Muscle of arm (tissue), 14 donors: ENCODE measurements at places on chromosomes 6 and 20.

DNA sequence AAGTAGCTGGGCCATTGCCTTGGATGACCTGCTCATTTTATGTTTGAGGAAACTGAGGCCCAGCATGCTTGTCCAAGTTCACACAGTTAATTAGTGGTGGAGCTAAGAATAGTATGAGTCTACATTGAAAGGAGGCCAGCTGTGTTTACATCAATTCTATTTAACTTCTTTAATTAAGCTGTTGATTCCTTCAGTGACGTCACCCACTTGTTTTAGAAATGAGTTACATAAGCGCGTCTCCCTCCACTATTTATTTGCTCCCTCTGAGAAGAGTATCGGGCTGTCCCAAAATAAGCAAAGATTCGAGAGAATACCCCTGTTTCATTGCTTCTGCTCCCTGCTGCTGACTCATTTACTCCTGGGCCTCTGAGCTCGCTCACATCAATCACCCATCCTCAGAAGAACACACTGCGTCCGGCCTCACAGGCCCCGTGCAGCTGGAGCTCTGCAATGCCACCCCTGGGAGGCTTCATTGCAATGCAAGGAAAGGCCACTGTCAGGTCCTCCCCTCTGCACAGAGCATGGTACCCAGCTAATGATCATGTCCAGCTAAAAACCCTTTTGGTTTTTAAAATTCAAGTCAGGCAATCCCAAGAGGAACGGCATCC is 74.8 kb upstream of the BMP2 start:
- DNase-seq, result no peak

DNA sequence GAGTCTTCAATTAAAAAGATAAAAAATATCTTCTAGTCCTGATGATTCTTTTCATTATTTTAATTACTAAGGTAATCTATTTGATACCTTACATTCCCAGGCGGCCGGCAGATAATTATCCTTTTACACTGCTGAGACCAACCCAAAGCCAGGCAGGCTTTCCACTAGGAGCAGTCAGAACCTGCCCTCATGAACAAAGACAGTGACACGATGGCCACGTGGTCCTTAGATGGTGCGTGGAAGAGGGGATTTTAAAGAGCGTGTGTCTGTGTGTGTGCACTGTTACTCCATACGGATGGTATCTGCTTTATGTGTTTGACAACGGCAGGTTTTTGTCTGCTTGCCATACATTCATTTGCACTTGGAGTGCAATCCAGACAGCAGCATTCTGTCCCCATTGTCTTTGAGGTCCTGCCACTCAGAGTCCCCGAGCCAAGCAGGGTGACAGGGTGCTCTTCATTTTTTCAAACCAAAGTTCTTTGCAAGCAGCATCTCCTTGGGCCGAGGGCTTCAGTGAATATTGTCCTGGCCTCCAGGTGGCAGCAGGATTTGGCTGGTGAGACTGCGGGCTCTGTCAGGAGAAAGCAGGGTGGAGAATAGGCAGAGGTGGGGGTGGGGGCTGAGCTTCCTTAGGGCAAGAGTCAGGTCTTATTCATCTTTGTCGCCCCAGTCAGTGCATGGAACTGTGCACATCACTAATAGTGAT is 260.5 kb downstream of the NRN1 start:
- DNase-seq, result no peak

DNA sequence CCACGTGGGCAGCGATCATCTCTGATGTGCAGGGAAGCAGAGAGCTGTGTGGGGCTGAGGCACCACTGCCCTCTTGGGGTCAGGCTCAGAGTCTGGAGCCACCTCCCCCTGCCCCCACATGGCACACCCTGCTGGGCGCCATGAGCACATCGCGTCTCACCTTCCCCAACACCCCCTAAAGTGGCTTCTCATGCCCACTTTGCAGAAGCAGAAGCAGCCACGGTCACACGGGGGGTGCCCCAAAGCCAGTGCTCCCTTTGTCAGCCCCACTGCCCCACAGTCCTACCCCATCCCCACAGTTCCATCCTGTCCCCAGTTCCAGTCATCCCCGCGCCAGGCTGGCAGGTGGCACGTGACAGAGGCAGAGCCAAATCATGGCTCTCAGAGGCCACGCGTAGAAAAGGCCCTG is 19.5 kb downstream of the SDCBP2 start:
- no peak for DNase-seq

DNA sequence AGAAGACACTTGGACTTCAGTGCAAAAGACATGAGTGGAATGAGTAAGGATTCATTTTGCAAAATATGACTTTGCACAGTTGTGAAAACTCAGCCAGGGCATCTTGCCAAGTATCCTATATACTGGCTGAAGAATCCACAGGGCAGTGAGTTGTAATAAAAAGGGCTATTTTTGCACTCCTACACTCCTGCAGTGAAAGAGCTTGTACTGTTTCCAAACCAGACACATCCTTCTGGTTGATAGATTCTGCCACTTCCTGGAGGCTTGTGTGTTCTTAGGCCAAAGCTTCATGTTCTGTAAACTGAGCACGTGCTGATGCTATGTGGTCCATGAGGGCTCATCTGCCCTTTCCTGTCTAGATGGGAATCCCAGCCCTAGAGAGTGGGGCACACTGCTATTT is 34.9 kb downstream of the GMPR start:
- no peak for DNase-seq

- DNase-seq, result peak; percentile 16
These were observed 291.8 kb downstream of the BMP7 start for GRCh38 chr20:56974499-56975250.

DNA sequence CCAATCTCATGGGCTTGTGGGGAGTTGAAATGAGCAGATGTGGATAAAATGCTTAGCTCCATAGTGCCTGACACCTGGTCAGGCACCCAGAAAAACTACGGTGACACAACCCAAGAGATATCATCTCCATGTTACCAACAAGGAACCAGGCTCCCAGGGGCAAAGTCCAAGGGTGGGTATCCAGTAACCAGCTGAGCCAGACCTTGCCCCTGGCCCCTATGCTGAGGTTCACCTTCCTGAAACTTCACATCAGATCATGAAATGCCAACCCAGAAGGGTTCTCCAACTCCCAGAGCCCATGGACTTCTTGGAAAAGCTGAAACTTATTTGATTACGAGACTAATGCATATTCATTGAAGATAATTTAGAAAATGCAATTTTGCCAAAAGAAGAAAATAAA is 141.8 kb upstream of the KCNG1 start:
- no peak for DNase-seq

DNA sequence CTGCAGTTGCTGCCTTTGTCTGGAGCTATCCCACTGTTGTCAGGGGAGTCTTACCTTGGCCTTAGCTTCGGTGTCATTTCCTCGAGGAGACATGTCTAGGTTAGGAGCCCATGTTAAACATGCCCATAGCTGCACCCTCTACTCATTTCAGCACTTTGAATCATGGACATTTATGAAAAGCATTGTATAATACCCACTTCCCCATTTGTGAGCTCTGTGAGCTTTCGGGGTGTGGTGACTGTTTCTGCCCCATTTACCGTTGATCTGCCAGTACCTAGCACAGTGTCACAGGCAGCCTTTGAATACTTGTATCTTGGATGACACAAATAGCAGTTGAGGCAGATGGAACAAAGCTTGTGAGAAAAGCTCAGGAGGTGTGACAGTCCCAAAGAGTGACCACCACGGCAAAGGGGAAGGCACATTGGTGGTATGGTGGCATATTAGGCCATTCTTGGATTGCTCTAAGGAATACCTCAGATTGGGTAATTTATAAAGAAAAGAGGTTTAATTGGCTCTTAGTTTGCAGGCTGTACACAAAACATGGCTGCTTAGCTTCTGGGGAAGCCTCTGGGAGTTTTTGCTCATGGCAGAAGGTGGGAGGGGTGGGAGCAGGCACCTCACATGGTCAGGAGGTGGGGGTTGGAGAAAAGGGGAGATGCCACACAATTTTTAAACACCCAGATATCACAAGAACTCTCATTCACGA is 42.0 kb downstream of the JARID2 start:
- no peak for DNase-seq

DNA sequence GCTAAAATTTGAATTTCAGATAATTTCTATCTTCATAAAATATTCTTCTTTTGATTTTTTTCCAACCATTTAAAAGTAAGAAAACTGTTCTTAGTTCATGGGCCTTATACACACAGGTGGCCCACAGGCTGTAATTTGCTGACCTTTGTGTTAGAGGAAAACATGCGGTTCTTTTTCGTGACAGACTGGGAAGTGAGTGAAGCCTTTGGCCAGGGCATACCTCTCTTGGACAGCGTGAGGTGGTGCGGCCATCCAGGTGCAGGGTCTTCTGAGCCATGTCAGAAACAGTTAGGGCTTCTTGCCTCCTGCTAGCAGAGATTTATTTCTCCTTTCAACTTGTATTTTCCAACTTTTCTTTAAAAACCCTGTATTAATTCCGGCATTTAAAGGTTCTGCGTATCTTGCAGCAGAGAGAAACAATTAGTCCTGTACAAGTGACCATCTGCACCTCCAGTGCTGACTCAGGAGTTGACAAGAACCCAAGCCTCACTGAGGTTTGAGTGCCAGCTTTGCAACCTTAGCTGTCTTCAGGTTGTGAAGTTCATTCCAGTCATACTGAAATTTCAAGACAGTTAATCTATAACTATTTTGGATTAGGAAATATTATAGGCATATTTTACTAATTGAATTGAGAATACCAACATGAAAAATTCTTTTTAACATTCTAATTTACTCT is 177.8 kb downstream of the LY86 start:
- DNase-seq, result no peak

GRCh38 chr6:124536842-124537191 is 425.4 kb upstream of the RNF217 start:
- no peak for DNase-seq

GRCh38 chr6:81215092-81215432 is 537.4 kb downstream of the TENT5A start:
- no peak for DNase-seq

DNA sequence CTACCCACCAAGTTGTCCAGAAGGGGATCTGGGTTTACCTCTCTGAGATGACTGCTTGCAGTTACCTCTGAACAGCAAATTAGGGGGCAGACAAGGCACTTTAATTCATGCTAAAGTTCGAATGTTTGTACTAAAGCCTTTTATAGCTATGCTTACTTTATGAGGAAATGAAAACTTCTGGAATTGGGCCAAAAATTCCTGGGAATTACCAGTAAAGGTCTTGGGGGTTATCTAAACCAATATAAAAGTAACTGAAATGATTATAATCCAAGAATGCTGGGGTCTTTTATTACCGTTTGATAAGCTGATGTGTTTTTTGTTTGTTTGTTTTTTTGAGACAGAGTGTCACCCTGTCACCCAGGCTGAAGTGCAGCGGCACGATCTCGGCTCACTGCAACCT is 7.9 kb upstream of the LZTS3 start:
- no peak for DNase-seq

DNA sequence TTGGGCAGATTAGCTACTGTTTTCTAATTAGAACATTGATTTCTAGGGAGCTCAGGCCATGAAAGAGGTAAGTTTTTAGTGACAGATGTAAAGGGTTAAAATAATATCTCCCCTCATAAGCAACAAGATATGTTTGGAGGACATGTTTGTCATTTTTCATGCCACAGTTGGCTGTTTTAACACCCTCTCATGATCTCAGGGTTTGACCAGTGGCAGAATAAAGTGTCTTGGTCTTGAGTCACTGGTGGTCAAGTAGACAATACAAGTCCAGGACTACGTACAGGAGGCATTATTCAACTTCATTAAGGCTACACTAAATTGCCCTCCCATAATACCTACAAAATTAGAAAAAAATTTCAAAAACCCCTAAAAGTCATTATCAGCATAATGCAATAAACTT is 92.6 kb downstream of the F13A1 start:
- no peak for DNase-seq

GRCh38 chr6:20236909-20237600 is 24.8 kb upstream of the MBOAT1 start:
- DNase-seq, result no peak

- DNase-seq, result no peak
These were observed 62.1 kb downstream of the BMP2 start for GRCh38 chr20:6829510-6830116.

DNA sequence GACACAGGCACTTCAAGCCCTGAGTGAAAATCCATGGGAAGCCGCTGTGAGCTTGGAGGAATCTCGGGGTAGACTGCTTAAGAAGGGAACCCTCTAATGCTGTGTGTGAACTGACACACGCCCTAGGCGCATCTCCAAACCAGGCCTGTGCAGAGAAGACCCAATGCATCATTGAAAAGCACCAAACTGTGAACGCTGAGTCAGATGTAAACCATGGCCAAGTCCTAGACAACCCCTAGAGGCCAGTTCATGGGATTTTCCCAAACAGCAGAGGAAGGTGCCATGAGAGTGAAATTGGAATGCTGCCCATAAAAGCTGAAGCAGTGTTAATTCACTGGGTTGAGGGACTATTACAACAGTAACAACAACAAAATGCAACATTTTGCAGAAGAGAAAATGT is 296.5 kb downstream of the SMOC2 start:
- no peak for DNase-seq

GRCh38 chr6:30075790-30076732 is 492 bp upstream of the RNF39 start:
- DNase-seq, result no peak

DNA sequence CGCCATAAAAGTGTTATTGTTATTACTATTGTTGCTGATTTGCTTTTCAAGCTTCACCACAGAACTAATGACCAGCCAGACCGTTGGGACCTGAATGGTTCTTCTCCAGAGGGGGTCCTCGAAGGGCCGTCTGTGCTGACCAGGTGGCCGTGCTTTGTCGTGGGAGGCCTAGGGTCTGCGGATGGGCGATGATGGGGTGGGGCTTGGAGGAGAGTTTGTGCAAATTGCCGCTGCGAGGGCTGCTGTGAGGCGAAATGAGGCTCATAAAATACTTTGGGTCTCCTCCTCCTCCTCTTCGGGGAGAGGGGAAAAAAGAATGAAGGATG is 6.0 kb upstream of the ZBTB22 start:
- no peak for DNase-seq

- no peak for DNase-seq
These were observed 41.1 kb downstream of the SUN5 start for GRCh38 chr20:32963176-32963575.

GRCh38 chr6:167089243-167090142 is 33.4 kb upstream of the CCR6 start:
- no peak for DNase-seq

DNA sequence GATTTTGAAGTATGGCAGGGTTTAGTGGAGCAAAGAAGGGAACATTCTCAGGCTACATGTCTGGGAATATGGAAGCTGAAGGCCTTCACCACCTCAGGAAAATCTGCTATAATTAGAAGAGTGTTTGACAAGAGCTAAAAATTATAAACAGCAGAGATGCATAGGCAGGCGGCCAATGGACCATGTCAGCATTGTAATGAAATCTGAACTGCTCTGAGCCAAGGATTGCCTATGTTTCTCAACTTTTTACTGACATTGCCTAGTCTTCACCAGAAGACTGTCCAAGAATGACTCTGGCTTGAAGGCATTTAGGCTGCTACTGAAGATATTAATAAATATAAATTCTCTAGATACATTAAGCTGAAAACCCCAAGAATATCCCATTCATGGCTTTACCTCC is 84.1 kb downstream of the C6orf52 start:
- no peak for DNase-seq

GRCh38 chr6:167429353-167429752 is 104.5 kb downstream of the TTLL2 start:
- no peak for DNase-seq

GRCh38 chr6:43089467-43089866 is 13.4 kb downstream of the PTK7 start:
- no peak for DNase-seq

GRCh38 chr20:47985092-47985850 is 200.0 kb upstream of the SULF2 start:
- no peak for DNase-seq
